Activated CD4-positive, alpha-beta T cell treated with anti-CD3 and anti-CD28 coated beads, Interleukin-2, amount 50 U/mL, for 48 hours (primary cell): ENCODE measurements at places on chromosomes 6 and 20.
A peak's percentile ranks its signal among the peaks of the same experiment; 100 is the strongest.

DNA sequence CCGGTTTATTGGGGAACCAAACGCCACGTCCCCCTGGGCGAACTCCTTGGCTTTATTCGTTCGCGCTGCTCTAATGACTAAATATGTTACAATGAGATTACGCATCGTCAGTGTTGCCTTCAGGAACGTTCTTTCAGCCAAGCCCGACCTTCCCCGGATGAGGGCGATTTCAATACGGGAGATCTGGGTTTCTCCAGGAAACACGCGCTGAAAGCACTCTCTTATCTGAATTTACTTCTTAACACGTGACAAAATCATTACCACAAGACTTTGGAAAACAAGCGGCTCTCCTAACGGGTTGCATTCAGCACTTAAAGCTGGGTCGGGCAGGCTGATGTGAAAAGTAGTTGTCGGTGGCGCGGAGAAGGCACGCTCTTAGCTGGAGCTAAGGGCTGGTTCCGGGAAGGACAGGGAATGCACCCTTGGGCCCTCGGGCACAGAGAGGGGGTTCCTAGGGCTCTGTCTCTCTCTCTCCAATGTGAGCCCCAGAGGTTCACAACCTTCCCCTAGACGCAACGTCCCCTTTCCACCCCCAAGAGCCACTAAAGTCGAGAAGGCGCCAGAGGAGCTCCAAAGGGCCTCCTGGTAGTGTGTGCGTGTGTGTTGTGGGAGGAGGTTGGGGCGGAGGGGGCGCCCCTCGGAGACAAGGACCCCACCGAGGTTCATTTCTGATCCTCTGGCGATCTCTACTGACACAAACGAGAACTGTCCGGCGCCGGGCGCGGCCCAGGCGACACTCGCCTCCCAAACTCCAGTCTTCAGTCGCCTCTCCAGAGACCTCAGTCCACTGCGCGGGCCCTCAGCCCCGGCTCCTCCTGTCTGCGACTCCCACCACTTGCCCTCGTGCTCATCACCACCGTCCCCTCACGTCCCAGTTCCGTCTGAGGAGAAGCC lies 7.1 kb upstream of the NKX2-2 start:
- peak; percentile 19 for DNase-seq

GRCh38 chr6:84871925-84872324 lies 107.5 kb upstream of the TBX18 start:
- DNase-seq: no peak

DNA sequence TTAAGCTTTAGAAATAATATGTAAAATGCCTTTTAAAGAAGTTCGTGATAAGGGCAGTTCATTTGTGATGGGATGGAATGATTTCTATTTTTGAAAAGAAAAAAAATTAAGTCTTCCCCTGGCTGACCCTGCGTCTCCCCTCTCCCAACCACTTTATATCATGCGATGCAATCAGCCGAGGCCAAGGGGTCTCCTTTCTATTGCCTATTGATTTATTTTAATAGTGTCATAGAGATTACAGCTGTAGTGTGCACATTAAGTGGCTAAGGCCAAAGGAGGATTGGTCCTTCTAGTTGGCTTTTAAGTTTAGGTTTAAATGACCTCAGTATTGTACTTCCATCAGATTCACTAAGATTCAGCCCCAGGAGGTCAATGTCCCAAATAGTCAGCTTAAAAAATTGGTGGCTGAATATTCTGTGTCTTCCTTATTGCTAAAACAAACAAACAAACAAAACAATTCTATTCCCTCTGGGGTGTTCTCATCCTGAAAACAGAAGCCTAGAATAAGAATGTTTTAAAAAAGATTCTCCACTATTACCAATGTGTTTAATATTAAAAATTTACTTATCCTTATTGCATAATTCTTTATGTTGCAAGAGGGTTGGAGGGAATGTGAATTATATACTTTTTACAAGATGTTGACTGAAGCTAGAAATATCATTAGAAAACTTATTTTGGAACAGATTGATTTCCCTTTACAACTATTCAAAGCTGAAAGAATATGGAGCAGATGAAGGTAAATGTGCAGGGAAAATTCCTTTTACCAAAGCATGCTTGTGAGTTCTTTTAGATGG lies 359.1 kb downstream of the SAMD5 start:
- DNase-seq: no peak

GRCh38 chr6:4817551-4817950 lies 41.3 kb downstream of the CDYL start:
- DNase-seq: no peak

- no peak for DNase-seq
Observed at GRCh38 chr20:577167-577791, 32.8 kb downstream of the TCF15 start.

DNA sequence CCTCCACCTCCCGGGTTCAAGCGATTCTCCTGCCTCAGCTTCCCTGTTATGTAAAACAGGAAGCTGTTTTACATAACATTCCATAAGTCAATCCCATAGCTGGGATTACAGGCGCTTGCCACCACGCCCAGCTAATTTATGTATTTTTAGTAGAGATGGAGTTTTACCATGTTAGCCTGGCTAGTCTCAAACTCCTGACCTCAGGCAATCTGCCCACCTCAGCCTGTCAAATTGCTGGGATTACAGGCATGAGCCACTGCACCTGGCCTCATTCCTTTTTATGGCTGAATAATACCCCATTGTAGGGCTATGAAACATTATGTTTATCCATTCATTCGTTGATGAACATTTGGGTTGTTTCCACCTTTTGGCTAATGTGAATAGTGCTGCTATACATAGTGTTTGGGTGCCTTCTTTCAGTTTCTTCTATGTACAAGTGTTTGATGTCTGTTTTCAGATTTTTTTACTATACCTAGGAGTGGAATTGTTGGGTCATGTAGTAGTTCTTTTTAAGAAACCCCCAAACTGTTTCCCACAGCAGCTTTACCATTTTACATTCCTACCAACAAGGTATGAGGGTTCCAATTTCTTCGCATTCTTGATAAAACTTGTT lies 138.7 kb upstream of the COL21A1 start:
- DNase-seq: no peak

GRCh38 chr6:107345393-107345792 lies 114.0 kb downstream of the PDSS2 start:
- DNase-seq: no peak

GRCh38 chr20:19515074-19515473 lies 243.0 kb upstream of the RIN2 start:
- no peak for DNase-seq

GRCh38 chr6:108766886-108767285 lies 81.3 kb upstream of the ARMC2 start:
- no peak for DNase-seq

DNA sequence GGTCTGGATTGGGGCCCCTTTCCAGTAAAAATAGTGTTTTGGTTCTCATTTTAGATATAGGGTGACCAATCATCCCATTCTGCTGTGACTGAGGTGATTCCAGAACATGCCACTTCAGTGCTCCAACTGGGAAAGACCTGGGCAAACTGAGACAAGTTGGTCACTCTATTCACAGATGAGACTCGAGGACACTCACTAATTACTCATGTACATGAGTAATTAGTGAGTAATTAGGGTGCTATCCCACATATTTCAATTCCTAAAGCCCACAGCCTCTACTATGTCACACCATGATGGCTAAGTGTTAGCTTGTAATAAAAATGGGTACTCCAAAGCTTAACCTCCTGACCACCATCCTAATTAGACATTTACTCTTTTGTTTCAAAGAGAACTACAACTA lies 86.0 kb downstream of the CBLN4 start:
- no peak for DNase-seq

- DNase-seq: no peak
Observed at GRCh38 chr6:69719602-69720193, 77.1 kb downstream of the LMBRD1 start.

DNA sequence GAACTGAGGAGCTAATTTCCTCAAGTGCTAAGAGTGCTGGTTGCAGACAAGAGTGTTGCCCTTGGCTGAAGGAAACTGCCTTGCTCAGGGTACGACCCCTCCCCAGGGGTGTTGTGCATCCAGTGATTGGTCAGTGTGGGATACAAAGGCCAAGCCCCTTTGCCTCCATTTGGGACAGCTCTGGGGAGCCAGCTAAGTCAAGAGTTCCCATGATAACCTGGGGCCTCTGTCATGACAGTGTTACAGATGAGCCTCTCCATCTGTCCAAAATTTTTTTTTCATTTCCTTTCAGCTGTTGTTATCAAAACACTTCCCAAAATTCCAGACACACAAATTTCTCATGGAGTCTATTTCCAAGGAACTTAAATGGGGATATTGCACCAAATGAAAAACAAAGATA lies 93.3 kb downstream of the HS3ST5 start:
- DNase-seq: no peak

- no peak for DNase-seq
Observed at GRCh38 chr20:41366546-41367392, at the start of gene EMILIN3. EMILIN3 (minus strand) TSS chr20:41366818; CDS start chr20:41366634, 184 bp downstream.

GRCh38 chr6:147522597-147522996 lies 14.1 kb downstream of the SAMD5 start:
- DNase-seq: no peak

DNA sequence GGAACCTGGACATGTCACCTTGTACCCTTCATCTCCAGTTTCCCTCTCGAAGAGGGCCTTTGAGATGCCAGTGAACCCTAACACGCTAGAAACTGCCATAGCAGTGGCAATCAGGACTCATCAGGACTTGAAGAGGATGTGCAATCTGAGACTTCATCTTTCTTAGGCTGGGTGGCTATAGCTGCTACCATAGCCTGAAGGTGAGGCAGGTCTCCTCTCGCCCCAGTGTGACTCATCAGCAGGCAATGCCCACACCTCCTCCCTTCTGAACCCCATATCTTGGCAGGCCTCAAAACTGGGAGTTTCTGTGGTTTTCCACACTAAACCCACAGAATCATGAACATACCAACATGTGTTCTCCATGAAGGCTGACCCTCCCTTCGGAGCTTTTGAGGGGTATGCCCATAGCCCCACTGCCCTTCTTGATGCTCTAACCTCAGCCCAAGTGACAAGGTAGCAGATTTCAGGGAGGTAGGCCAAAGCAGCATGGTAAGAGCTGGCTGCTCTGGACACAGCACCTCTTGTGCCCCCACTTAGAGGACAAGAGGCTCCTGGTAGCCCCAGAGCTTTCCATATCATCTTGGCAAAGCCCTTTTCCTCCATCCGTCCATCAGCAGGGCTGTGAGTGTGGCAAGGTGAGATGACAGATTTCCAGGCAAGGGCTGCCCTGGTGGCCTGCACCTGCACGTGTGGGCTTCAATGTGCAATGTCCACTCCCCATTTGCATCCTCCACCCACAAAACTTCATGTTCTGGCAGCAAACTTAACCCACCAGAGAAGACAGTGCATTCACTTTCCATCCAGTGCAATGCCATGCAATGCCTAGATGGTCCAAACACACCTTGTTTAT lies 2.6 kb downstream of the BLCAP start:
- peak; percentile 24 for DNase-seq

DNA sequence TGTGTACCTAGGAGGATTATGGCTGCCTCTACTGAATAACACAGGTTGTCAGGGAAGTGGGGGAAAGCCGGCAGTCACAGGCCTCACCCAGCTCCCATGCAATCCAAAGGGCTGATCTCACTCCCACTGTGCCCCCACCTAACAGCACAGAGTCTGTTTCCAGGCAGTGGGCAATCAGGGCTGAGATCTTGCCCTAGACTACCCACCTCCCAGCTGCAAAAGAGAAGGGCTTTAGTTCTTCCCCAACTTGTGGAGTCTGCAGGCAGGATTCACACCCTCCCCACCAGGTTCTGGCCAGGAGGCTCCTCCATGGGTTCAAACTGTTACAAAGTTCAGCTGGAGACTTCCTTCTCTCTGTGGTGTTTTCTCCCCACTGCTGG lies 66.0 kb upstream of the OLIG3 start:
- DNase-seq: no peak

DNA sequence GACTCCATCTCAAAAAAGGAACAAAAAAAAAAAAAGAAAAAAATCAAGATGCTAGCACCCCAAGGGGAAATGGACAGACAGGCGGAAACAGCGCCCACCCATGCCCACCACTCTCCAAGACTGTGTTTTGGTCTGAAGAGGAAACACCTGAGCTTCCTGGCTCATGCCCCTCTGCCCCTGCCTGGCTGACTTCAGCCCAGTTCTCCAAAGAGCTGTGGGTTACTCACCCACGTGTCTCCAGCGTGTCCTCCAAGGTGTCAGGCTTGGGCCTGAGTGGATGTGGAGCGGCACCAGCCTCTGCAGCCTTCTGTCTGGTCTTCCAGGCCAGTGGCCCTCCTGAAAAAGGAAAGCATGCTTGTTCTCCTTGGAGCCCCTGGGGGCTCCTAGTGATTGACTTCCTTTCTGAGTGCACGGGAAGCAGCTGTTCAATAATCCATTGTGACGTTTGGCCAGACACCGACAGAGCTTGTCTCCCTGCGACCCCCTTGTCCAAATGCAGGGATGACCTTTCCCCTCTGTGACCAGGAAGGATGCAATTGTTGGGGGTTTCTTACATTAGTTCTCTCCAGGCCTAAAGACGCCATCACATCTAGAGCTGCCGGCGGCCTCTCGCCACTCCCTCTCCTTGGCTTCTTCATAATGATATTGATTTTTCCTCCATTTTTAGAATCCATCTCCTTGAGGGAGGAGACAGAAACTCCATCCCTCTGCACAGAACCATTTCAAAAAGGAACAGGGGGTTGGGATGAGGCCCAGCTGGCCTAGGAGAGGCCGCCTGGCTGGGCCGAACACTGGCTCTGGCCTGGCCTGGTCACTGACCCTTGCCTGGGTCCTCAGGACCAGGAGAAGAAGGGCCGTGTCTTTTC lies 58.4 kb downstream of the ADNP start:
- DNase-seq: no peak

DNA sequence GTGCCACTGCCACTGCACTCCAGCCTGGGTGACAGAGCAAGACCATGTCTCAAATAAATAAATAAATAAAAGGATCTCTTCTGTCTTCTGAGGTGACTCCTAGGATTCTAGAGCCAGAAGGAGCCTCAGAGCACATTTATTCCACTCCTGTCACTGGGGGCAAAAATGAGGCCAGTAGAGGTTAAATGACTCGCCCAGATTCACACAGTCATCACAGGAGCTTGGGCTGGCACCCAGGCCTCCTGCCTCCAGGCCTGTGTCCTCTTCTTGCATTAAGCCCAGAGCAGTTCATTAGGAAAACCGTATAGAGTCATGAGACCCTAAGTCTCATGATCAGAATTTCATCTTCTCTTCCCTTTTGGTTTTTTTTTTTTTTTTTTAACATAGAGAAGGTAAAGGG lies 243.3 kb downstream of the NRN1 start:
- no peak for DNase-seq

DNA sequence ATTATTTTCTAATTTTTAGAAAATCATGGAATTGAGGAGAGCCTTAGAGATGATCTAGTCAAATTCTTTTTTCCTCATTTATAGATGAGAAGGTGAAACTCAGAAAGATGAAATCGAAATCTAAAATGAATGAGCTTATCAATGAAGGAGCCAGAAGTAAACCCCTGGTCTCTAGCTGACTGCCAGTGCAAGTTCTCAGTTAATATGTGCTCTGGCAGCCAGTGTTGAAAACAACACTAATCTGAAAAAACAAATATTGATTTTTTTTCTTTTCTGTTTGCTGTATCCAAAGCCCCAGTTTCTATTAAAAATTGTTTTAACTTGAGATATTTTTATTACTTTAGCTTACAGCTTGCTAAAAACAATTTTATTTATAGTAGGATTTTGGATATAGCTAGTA lies 21.5 kb upstream of the PBOV1 start:
- DNase-seq: no peak

GRCh38 chr6:54003316-54003715 lies 107.9 kb upstream of the MLIP start:
- DNase-seq: no peak

- DNase-seq: peak; percentile 41
Observed at GRCh38 chr20:63452821-63453523, 19.5 kb downstream of the KCNQ2 start.

- DNase-seq: no peak
Observed at GRCh38 chr6:7025861-7026260, 81.9 kb upstream of the RREB1 start.
